HT1080 (cell line): ENCODE measurements at places on chromosomes 16 and 17.

GRCh38 chr17:42484304-42484703 is 25.6 kb downstream of the ATP6V0A1 start:
- DNase-seq = no peak

DNA sequence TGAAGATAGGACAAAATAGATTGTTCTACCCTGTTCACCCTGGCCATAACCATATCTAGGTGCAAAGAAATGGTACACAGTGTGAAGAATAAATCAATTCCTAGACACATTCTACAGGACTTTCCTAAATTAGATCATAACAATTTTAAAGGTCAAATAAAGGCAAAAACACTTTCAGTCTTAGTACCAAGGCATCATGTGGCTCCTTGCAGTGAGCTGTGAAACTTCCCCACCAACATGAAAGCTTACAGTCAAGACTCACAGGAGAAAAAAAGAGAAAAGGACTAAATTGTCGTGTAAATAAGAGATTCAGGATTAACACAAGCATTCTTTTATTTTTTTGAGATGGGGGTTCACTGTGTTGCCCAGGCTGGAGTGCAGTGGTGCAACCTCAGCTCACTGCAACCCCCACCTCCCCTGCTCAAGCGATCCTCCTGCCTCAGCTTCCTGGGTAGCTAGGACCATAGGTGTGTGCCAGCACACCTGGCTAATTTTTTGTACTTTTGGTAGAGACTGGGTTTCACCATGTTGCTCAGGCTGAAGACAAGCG is 14.2 kb downstream of the NSMCE1 start:
- no peak for DNase-seq

GRCh38 chr16:57970319-57970718 is 609 bp downstream of the CNGB1 start:
- DNase-seq = no peak

DNA sequence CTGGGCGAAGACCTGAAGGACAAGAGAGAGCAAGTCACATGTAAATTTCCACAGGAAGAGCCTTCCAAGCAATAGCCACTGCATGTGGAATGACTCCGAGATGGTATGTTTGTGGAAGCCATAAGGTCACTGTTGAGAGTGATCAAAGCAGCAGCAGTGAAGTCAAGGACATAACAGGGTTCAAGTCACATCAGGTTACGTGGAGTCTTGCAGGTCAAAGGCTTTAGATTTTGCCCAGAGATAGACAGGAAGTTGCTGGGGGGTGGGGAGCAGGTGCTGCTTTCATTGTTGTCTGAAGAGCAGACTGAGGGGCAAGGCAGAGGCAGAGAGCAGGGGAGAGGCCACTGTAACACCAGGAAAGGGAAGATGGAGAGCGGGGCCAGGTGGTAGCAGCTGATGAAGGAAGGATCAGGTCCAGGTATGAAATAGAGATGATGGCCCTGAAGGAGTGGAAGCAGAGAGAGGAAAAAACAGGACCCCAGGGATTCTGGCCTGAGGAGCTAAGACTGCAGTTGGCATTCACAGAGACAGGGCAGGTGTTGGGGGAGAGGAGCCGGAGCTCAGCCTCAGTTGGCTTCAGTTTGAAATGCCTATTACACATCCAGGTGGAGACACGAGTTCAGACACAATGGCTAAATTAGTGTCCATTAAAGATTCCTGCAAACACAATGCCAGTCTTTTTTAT is 129.3 kb upstream of the AXIN2 start:
- no peak for DNase-seq

DNA sequence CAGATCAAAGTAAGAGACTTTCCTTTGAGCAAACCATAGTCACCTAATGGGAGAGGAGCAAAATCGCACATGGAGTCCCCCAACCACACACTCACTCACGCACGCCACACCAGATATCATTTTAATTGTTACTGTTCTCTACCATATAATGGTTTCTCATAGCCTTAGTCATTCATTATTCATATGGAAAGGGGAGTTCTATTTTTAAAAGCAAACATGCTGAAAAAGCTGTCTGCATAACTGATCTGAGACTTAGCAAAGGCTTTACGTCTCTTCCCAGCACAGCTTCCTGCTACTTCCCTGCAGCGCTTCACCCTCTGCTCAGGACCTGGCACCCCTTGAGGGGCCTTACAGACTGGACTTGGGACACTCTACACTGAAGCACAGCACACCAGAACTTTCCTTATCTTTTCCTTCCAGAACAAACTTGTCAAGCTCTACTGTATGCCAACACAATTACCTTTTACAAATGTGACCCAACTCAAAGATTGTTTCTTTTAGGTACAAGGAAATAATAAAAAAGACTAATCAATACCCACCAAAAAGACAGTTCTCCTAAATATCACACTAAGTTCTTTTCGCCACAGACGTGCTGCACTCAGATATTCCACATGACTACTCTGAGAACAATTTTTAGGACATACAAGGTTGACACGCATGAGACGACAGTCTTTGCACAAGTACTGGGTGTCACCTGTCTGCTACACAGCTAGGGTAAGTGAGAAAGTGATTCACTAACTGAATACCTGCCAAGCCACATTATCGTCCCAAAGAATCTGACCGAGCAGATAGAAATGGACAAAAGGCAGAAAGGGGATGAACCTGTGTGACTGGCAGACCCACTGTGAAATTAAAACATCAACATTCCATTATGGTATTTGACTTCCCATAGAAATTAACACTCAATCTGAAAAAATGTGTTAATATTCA is 21.5 kb downstream of the SRP68 start:
- no peak for DNase-seq

- no peak for DNase-seq
These were observed 22.4 kb upstream of the SCNN1B start for GRCh38 chr16:23279721-23280153.

DNA sequence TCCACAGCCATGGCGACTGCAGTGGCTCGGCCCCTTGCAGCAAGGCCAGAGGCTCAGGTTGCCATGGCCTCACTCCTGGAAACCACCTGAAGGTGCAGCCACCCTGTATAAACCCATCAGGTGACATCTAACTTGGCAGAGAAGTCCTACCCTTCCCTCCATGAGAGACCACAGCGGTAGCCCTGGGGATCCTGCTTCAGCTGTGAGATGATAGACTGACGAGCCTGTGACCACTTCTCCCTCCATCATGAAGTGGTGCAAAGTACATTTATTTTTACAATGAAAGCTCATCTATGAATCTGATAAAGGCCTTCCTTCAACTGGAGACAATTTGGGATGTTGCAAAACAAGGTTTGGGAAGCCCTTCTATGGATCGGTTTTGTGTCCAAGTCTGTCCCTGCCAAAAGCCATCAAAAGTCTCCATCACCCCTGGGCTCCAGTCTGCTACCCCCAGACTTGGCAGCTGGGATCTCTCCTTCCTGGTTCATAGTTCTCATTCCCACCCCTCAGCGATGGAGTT is 1.8 kb downstream of the ZACN start:
- no peak for DNase-seq

DNA sequence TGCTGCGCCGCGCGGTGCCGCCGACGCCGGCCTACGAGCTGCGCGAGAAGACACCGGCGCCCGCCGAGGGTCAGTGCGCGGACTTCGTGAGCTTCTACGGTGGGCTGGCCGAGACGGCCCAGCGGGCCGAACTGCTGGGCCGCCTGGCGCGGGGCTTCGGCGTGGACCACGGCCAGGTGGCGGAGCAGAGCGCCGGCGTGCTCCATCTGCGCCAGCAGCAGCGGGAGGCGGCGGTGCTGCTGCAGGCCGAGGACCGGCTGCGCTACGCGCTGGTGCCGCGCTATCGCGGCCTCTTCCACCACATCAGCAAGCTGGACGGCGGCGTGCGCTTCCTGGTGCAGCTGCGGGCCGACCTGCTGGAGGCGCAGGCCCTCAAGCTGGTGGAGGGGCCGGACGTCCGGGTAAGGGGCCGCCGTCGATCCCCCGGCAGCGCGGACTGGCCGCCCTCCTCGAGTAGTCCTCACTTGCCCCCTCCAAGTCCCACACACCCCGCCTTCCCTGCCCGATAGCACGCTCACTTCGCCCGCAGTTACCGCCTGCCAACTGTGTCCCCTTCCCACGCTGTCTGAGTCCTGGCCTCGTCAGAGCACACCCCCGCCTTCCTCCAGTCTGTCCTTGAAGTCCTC is 470 bp downstream of the MLYCD start:
- peak; percentile 32 for DNase-seq

GRCh38 chr16:11624205-11624604 is 37.5 kb upstream of the LITAF start:
- DNase-seq = no peak

DNA sequence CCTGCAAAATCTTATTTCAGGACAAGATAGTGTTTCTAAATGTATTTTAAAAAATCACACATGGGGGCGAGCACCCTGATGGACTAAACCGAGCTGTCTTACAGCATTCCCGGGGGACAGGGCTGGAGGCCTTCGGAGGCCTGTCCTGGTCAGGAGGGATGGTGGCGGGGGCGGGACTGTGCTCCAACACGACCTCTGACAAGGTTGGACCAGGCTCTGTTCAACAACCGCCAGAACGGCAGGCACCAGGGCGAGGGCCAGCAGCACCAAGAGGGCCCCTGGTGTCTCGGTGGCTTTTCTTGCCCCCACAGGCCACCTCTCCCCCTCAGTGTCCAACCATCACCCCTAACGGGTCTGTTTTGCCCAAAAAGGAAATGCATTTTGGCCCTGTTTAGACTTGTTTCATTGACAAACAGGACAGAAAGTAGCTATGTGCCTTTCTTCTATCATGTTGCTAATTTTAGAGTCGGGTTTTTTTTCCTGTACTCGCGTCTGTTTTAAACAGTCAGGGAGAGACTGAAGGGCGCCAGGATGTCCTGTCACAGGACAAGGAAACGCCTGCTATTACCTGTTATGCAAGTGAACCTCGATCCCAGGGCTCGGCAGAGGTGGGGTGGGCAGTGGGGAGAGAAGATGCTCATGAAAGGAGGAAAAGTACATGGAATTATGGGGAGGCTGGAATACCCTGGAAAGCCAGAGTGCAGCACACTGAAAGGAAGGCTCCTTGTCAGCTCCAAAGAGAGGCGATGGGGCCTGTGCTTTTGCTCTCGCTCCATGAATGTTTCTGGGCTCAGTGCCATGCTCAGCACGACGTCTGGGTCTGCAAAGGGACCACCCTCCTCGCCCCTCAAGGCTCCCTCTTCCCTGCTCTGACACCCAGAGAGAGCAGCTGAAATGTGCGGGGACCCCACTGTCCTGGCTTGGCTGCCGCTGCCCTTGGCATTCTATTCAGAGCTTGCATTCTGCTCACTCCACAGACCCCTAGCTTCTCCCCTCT is 11.9 kb downstream of the TMEM204 start:
- no peak for DNase-seq

GRCh38 chr16:30992276-30992780 is 7.3 kb downstream of the HSD3B7 start:
- DNase-seq = no peak

GRCh38 chr17:77320485-77321256 is 179.9 kb downstream of the SEC14L1 start:
- DNase-seq = peak; percentile 66

- no peak for DNase-seq
These were observed 11.4 kb downstream of the ARSG start for GRCh38 chr17:68302666-68303065.

- DNase-seq = no peak
These were observed 23.0 kb downstream of the RARA start for GRCh38 chr17:40331743-40332641.

DNA sequence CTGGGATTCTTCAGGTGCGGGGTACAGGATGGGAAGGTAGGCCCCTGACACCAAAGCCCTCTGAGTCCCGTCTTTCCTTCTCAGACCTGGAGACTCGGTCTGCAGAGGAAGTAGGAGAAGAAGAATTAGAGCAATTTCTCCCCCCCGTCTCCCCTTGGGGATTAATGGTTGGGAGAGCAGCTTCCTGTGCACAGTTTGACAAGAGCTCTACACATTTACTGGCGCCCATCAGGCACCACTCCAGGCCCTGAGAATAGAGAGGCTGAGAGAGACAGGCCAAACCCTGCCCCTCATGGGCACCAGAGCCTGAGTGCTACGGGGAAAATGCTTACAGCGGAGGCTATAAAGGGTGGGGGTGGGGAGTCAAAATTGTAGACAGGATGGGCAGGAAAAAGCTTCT is 3.5 kb upstream of the C16orf74 start:
- no peak for DNase-seq

GRCh38 chr17:45702666-45703266 is 81.4 kb upstream of the CRHR1 start:
- no peak for DNase-seq

- DNase-seq = no peak
These were observed 1.6 kb downstream of the CHD9 start for GRCh38 chr16:53056392-53056881.

DNA sequence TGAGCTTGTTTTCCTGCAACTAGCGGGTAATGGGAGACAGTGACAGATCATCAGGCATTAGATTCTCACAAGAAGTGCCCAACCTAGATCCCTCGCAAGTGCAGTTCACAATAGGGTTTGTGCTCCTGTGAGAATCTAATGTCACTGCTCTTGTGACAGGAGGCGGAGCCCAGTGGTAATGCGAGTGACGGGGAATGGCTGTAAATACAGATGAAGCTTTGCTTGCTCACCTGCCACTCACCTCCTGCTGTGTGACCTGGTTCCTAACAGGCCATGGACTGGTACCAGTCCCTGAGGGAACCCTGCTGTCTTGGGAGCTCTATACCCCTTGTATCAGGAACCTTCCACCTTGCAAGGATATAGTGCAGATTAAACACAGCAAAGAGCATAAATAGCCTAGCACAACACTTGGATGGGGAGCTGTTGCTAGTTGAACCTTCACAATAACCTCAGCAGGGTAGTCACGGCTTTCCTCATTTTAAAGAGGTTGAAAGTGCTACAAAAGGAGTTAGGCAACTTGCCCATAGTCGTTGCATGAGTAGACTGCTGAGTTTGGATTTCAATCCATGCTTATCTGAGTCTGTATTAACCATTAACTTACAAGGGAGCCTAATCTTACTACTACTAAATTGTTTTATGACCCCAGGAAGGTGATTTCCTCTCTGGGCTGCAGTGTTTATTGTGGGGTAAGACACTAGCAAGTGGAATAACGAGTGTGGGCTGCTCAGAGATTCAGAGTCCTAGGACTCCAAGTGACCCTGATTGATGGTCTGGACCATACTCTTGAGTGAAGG is 156.6 kb upstream of the ZFHX3 start:
- DNase-seq = no peak

DNA sequence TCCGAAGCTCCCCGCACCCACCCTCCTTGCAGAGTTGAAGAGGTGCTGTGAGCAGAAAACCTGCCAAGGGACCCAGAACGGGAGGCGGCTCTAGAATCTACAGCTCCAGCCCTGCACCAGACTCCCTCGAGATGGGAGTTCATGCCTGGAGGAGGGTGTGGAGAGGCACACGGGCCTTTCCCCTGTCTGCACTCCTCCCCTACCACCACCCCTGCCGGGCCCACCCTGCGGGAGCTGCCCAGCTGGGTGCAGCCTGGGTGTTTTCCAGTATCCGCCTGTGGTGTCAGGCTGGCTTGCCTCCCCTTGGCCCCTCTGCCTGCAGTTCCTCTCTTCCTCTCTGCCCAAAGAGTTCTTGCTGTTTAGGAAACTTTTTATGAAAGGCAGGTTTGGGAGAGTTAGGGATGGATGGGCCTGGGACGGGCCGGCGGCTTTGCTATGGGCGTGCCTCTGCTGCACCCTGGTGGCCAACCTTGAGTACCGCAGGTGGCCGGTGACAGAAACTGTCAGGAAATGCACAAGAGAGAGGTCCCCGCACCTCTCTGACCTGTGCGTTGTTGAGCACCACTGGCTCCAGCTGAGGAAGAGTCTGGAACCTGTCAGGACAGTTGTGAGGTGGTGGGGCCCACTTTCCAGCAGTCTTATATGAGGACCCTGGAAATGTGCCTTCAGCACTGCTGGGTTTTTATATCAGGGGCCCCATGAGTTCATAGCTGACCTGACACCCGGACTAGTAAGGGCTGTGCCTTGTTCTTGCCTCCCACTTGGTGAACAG is 354.1 kb downstream of the SEC14L1 start:
- peak; percentile 71 for DNase-seq
